ENCODE measurements at places on chromosomes 2 and 18.

GRCh38 chr2:75466708-75467311, 93.9 kb downstream of the EVA1A start:
- no peak for DNase-seq

GRCh38 chr2:163736433-163737189, 803 bp upstream of the FIGN start:
- no peak for DNase-seq

GRCh38 chr2:160963957-160964356, 196.3 kb upstream of the TANK start:
- no peak for DNase-seq

GRCh38 chr2:99489063-99489760, 605 bp downstream of the REV1 start:
- no peak for DNase-seq

DNA sequence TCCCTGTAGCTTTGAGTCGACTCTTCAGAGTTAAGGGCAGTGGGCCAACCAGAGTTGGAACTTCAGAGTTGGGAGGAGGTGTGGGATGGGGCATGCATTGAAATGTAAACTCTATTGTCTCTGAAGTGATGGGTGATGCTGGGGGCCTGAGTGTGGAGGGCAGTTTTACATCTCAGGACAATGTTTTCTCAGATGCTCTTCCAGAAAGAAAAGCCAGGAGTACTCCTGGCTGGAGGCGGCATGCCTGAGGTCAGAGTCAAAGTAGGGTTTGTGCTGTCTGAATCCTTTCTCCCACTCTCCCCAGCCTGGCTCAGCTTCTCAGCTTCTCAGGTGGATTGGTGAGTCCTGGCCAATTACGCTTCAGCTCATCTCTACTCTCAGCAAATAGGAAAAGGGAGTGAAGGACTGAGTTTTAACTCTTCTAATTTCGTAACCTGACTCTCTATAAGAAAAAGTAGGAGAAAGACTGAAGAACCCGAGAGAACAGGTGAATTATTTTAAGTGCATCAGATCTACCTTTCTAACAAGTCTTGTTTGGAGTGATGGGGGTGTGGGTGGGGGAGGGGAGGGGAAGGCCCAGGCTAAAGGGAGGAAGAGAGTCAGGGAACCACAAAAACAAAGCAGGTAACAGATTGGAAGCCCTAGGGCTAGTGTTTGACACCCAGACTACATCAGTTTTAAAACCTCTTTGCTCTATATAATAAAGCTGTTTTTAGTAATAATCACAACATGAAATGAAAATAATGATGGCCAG, 107.5 kb upstream of the PELI1 start:
- DNase-seq, result no peak

DNA sequence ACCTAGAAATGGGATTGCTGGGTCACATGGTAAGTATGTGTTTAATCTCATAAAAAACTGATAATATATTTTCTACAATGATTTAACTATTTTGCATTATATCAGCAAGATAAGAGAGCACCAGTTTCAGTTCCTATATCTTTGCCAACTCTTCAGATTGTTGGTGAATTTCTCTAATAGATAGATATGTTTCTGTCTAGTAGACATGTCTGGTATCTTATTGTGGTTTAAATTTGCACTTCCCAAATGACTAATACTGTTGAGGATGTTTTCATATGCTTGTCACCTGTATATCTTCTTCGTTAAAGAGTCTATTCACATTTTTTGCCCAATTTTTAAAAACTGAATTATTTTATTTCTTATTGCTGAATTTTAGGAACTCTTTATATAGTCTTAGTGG, 113.8 kb upstream of the UXS1 start:
- DNase-seq, result no peak

DNA sequence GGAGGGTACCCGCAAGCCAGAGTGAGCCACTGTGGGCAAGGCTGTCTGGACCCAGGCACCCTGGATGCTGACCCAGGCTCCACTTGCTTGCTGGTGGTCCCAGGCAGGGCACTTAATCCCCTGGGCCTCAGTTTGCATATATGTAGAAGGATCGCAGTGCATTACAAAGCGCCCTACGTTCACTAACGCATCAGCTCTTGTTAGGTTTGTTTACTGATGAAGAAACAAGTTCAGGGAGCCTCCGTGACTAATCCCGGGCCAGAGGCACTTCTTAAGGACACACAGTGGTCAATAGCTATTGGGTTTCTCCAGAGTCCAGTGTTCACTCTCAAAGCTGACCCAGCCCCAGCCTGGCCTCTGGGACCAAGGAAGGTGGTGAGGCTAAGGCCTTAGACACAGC, 70.2 kb downstream of the LBH start:
- no peak for DNase-seq

- DNase-seq, result no peak
Measured at GRCh38 chr2:234145511-234145910, 95.0 kb downstream of the SPP2 start.

DNA sequence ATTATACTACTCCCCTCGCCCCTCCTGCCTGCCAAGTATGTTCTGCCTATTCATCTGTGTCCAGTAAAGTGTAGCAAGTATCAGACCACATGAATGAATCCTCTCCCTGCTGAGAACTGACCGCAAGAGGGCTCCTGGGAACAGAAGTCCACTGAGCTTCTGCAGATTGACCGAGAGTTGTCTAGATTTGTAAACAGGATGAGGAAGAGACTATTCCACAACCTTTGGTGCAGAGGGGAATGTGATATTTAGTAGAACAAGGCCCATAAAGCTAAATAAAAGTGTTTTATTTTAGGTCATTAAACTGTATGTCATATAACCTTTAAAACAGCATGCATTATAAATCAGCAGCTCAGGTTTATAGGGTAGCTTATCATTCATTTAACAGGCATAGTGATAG, 377.0 kb downstream of the DCC start:
- DNase-seq, result no peak

DNA sequence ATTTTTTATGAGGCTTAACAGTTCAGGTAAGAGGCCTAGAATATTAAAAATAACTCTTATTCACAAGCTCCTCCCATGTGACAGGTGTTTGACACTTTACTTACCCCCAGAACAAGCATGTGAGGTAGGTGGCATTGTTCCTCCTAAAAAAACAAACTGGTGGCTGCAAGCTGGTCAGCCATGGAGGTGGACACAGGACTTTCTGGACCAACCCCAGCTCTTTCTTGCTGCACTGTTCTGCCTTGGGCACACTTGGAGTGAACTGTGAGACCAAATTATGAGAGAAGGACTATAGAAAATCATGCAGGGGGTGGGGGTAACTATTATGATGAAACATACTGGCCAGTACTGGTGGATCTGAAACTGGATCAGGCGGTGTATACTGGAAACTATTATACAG, 56.6 kb downstream of the PTPRM start:
- no peak for DNase-seq

DNA sequence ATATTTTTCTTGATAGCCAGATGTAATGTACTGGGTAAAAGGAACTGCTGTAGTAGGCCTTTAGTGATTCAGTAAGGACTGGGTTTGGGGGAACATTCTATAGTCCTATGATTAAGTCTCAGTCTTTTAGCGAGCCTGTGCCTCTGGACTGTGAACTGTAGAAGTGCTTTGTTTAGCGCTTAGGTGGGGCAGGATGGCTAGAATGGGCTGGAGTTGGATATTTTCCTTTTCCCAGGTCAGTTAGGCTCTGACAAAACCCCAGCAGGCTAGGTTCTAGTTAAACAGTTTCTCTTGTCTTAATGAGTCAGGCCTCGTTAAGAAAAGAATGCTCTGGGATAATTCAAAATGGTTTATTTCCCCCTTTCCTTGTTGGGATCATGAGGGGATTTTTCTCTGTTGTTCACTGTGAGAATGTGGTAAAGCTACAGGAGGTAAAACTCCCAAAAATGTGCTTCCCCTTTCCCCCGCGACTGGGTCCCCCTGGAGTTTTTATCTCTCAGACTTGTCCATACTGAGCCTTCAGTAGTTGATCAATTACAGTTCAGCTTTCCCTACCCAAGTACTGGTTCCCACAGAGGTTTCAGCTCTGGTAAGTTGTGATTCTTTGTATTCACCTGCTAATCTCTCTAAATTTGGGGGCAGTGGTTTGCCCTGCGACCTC, 31.5 kb downstream of the EHBP1 start:
- no peak for DNase-seq

- DNase-seq, result no peak
Measured at GRCh38 chr2:37781028-37781427, 109.6 kb upstream of the CDC42EP3 start.

- DNase-seq, result no peak
Measured at GRCh38 chr2:2590141-2590540, 259.1 kb upstream of the MYT1L start.

- DNase-seq, result no peak
Measured at GRCh38 chr2:215750763-215751162, 262.6 kb downstream of the MREG start.

DNA sequence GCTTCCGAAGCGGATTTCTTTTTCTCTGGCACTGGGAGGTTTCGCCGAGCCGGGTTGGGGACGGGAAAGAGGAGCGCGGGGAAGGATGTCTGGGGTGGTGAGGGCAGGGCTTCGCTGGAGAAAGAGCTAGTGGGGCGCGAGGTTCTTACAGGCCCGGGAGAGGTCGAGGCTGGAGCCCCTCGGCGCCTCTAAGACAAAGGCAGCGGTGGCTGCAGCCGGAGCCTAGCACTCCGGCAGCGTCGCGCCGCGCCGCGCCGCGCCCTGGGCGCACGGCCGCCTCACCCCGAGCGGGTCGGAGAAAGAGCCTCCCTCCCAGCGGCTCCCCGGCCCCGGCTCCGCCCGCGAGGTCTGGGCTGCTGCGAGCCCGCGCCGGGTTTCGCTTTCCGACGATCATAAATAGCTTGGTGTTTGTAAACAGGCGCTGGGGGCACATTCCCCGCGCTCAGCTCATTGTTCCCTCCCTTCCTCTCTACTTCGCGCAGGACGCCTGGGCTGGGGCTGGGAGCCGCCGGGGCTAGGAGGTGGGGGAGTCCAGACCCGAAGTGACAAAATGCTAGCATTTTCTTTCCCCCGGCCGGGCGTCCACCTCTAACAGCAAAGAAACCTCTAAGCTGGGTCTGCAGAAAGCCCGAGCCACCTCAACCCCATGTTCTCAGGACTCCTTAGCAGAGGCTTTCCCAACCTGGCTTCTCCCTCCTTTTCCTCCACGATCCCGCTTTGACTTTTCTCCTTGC, 813 bp upstream of the MEIS1 start:
- DNase-seq, result no peak

DNA sequence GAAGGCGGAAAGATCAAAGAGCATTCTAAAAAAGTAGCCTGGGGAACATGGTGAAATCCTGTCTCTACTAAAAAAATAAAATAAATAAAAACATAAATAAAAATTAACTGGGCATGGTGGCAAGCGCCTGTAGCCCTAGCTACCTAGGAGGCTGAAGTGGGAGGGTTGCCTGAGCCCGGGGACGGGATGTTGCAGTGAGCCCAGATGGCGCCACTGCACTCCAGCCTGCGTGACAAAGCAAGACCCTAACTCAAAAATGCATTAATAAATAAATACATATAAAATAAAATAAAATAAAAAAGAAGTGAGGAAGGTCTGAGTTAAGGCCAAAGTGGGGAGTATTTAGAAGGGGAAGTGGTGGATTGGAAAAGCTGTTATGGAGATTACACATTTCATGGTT, 1.3 kb upstream of the PSMD14 start:
- no peak for DNase-seq

- DNase-seq, result no peak
Measured at GRCh38 chr2:97646977-97647376, 1.1 kb downstream of the COX5B start.

GRCh38 chr2:239570216-239570925, 169.6 kb upstream of the HDAC4 start:
- DNase-seq, result no peak

DNA sequence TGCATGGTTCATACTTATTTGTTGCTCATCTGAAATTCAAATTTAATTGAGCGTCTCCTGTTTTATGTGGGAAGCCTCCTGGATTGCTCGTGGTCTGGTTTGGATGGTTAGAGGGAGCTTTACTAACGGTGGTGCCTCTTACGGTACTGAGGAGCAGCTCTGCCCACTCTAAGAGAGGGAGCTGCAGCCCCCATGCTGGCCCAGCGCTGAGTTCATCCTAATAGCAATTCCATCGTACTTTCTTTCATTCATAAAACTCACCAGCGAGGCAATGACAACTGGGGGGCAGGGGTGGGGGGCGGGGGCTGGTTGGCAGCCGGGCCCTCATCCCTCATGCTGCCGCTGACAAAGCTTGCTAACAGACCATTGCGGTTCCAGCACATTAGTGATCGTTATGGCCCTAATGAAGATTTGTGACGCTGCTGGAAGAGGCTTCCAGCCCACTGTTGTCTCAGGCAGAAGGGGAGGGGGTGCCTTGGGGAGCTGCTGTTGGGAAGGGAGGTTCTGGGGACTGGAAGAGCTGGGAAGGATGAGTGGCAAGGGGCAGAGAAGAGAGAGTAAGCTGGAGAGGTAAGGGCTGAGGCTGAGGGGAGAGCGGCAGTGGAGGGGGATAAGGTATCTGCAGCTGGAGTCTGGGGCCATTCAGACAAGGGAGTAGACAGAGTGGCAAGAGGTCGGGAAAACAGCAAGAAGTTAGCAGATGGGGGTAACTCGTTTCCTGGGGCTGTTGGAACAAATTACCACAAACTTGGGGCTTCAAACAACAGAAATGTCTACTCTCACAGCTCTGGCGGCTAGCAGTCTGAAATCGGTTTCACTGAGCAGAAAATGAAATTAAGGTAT, 238.1 kb downstream of the LPIN1 start:
- DNase-seq, result no peak

DNA sequence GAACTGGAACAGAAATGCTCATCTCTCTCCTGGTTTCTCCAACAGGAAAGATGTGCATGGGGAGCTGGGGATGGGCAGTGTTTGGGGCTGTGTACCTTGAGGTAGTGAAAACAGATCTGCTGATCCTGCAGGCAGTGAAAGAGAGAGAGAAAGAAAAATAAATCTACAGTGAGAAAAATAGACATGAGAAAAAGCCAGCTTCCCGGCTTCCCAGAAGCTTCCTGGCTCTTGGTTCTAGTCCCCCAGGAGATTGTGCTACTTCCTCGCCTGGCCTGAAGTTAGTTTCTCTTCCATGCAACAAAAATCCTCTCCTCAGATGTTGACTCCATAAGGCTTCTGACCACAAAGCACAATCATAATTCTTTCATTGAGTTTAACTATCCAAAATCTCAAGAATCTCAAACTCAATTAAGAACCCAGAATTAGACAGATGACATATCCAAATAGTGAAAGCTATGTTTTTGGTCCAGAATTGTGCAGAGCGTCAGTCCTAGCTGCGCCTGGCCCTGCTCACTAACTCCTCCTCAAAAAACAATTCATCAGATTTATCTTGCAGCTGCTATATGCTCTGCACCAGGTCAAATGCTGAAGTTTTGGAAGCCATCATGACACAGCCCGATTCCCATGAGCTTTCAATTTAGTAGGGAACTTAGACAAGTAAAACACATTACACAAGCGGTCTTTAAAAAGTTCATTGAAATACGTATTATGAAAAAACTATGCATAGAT, 20.1 kb upstream of the NAB1 start:
- DNase-seq, result no peak

- no peak for DNase-seq
Measured at GRCh38 chr2:9805435-9806297, 37.6 kb upstream of the TAF1B start.

DNA sequence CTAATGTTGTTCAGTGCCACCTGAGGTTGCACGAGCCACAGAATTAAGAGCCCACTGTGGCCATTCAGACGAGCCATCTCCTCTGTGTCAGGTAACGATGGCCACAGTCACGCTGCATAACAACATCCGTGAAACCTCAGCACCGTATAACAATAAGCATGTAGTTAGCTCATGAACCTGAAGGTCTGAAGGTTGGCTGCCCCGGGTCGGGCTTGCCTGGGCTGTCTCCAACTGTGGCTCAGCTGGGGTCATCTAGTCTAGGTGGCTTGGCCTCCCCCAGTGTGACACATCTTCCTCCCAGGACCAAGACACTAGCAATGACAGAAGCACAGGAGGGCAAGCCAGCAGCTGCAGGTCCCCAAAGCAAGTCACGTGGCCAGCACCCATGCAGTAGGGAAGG, 258.0 kb downstream of the GLI2 start:
- DNase-seq, result no peak
